ENCODE measurements at places on chromosomes 6 and 20.

DNA sequence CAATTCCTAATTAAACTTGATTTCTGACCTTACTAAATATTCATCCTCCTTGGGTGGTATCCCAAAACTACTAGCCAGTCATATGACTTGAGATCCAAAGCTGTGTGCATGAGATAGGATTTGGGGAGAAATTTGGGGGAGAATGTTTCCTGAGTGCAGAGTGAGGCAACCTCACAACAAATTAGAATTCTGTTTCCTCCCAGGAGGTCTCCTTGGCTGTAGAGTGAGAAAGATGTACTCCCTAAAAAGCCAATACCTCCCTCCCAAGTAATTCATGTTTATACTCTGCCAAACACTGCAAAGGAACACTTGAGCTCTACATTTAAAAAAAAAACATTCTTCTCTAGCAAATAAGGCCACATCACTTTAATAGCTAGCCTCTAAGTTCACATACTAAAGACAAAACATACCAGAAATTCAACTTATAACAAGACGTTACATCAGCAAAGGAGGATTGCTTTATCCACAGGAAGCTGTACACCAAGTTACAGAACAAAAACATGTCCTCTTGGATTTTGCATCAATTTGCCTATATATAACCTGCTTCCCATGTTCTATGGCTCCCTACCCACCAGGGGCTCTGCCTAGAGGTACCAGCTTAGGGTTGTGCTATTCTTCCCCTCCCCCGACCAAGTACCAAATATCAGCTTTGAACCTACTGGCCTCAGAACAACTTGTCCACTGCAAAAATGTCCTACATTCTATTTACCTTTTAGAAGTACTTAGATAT is 15.4 kb upstream of the TMEM30A start:
- DNase-seq = no peak

- no peak for DNase-seq
These were observed 25.4 kb upstream of the CNKSR3 start for GRCh38 chr6:154535851-154536250.

- no peak for DNase-seq
These were observed 75.3 kb downstream of the TNFRSF21 start for GRCh38 chr6:47234266-47234933.

DNA sequence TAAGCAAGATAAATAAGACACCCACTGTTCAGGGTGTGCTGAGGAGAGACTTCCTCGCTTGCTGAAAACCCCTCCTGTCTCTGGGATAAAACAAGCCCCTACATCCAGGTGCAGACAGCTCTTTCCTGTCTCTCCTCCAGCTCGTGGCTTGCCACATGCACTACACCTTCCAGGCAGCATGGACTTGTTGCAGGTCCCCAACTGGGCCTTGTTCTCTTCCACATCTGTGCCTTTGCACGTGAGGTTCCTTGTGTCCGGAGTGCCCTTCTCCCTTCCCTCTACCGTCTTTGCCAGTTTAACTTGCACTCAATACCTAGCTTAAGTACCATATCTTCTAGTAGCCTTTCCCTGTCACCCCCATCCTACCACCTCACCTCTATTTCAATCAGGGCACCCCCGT is 397.6 kb downstream of the RNGTT start:
- no peak for DNase-seq

DNA sequence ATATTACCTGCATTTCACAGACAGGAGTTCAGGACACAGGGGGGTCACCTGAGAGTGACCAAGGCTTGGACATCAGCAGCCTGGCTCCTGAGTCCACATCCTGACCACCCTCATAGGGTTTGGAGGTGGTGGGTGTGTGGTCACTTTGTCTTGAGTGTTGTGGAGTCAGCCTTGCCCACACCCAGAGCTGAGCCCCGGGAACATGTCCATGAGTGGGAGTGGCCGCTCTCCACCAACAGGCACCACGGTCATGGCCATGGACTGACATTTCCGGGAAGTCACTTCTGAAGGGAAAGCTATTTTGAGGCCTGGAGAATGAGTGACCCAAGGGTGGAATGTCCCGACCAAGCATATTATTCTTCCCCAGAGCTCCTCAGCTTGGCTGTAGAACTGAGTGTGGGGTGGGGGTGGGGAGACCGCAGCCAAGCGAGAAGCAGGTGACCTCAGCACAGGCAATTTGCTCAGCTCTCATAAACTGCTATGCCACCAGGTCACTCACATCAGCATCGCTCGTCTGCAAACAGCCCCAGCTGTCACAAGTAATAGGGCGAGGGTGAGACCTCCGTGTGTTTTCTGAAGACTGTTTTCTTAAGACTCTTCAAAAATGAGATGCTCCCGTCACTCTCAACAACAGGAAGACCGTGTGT is 348.6 kb upstream of the CDH4 start:
- no peak for DNase-seq

DNA sequence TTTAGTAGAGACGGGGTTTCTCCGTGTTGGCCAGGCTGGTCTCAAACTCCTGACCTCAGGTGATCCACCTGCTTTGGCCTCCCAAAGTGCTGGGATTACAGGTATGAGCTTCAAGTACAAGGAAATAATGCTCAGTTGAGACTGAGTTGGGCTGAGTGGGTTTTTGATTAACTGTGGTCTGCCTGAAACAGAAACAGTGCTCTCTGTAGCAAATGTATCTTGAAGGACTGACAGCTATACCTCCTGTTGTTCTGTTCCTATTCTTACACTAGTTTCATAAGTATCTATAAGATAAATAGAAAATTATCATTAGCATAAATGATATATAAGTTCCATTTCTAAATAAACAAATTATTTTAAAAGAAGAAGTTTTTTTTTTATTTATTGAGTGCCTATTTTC is 142.8 kb upstream of the PTPRK start:
- no peak for DNase-seq

DNA sequence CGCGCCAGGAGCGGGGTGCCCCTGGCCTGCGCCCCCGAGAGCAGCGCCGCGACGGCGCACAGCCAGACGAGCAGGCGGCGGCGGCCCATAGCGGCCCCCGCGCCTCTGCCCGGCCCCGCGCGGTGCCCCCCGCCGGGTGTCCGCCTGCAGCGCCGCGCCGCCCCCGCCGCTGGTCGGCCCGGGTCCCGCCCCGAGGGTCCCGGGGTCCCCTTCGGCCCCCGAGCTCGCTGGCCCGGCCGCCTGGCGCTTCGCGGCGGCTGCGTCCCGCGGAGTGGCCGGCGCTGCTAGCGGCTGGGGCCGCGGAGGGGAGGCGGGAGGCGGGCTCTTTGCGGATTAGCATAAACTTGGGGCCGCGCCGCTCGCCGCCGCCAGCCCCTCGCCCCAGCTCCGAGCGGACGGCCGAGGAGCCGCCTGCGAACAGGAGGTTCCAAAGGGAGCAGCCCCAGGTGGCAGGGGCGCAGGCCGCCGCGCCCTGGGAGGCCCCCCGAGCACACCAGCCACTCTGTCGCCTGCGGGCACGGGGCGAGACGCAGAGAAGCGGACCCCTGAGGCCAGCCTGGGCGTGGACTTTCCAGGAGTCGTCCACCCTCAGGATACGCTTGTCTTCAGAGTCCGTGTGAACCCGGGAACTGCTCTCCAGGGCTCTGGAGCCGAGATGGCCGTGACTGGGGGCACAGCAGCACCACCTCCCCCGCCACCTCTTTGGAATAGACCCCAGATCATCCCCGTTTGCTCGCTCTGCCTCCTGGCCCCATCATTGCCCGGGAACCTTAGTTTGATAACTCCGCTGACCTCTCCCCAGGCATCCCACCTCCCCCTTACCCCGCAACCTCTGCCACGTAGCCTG is at the start of gene EMILIN3:
Gene EMILIN3, minus strand, starts transcription at position 273 of the 847 bp plus-strand sequence. Its CDS starts 184 bp downstream, at position 89.
- DNase-seq = no peak

GRCh38 chr20:19423900-19424620 is 211.6 kb downstream of the SLC24A3 start:
- DNase-seq = no peak

GRCh38 chr20:57619051-57619831 is 985 bp downstream of the ZBP1 start:
- peak; percentile 65 for DNase-seq

- DNase-seq = no peak
These were observed 15.3 kb upstream of the TCF15 start for GRCh38 chr20:625360-625932.

DNA sequence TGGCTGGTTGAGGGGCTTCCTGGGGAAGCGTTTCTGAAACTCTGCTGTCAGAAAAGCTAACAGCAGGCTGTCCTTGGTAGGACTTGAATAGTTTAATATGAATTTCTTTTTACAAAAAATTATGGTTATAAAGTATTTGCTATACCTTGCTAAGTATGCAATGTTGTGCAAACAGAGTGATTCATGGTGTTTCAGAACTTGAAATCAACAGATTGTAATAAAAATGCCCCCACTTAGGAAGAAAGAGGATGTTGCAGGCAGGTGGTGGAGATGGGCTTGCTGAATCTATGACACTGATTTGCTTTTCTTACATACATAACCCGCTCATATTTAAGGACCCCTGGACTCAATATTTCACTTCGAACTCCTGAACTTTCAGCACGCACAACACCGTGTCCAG is 211.6 kb downstream of the THBS2 start:
- DNase-seq = no peak

- DNase-seq = no peak
These were observed 21.4 kb downstream of the HBS1L start for GRCh38 chr6:135033238-135033637.

DNA sequence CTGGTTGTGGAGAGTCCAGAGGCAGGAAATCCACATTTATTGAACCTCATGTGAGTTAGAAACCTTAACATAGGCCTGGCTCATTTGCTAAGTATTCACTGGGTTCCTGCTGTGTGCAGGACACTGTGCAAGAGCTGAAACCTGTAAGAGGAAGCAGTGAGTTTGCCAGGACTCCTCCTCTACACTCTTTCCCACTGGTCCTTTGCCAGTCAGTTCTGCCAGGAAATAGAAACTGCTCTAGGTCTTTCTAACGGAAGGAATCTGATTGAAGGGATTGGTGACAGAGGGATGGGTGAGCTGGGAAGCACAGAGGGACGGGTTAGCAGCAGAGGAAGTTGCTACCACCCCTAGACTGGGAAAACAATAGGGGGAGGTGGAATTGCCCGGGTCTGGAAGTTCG is 234.2 kb upstream of the ECI2 start:
- DNase-seq = no peak

DNA sequence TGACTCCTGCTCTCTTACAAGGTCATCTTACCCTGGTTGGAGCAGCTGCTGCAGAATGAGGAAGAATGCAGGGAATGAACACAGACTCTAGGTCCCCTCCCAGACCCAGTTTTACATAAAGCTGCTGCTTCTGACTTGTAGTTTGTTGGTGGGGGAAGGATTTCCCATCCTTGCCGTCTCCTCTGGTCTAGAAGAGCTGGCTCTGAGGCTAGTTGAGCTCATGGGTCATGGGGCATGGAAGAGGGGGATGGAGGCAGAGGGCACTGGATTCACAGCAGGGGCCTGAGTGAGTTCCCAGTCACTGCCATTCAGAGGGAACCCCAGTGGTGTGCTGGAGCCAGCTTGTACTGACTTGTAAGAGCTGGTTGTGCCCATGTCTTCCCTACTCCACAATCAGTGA is 9.2 kb upstream of the GUCA1A start:
- no peak for DNase-seq

DNA sequence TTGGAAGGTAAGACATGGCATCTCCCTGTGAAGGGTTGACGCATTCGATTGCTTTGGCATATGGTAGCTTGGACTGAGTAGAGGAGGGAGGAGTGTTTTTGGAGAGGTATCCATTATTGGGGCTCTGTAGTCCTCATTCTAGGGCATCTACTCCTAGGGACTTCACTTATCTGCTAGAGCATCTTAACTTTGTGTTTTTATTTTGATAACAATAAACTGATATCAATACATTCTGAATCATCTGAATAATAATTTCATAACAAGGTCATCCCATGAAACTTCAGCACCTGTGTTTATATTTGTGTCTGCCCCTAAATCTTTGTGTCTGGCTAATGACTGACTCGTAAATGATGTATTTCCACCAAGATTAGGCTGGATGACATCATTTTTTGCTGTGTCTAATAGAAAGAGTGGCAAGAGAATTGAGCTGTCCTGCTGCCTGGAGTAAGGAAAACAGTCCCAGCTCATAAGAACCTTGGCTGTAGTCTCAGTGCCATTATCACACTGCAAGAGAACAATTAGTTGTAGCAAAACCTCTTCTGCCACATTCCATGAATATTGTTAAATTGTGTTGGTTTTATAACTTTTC is 288.5 kb downstream of the PRL start:
- DNase-seq = no peak

DNA sequence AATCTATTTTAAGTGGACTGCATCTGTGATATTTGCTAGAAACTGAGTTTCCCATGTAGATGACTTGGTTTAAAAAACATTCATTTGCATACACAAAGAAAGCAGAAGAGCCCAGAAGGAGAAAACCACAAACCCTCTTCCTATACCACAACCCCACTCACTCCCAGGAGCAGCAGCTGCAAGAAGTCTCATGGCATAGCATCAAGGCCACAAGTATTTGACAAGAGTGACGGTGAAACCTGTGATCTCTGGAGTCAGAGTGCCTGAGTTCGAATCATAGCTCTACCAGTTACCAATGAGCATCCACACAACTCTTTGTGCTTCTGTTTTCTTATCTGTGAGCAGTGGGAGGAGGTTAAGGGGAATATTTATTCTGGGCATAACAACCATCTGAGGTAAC is 44.7 kb upstream of the SIRPG start:
- DNase-seq = no peak

- no peak for DNase-seq
These were observed 143.2 kb downstream of the PTCHD4 start for GRCh38 chr6:47967843-47968242.

GRCh38 chr6:885051-885590 is 192.2 kb upstream of the EXOC2 start:
- DNase-seq = no peak

DNA sequence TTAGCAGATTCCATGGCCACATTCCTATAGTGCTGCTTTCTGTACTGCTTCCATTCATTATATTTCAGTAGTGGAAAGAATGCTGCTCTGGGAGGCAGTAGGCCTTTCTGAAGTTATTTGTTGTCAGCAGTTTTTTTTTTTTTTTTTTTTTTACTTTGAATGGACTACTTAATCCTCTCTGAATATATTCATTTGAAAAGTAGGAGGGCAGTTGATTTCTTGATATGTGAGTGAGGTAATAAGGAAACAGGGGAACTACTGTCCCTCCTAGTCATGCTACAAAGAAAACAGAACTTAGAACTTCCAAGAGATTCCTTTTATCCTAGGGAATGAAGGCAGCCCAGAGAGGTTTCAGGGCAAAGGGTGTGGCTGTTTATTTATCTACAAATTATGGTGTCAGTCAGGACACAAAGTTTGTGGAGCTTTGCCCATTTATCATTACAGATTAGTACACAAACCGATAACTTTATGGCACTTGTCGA is 155.9 kb downstream of the JARID2 start:
- DNase-seq = no peak

DNA sequence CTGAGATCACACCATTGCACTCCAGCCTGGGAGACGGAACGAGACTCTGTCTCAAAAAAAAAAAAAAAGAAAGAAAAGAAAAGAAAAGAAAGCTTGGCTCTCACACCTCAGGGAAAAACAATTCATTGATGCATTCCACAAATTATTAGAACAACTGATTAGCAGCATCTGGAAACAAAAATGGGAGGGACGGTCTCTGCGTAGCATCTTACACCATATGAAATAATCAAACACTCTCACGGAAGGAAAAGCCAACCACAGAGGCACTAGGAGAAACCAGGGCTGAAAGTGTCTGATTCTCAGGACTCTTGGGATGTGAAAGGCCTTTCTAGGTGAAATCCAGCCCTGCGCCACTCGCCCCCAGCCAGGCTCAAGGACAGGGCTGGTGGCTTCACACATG is 2.3 kb upstream of the HELZ2 start:
- DNase-seq = no peak
